ENCODE measurements at places on chromosomes 1 and 21.

DNA sequence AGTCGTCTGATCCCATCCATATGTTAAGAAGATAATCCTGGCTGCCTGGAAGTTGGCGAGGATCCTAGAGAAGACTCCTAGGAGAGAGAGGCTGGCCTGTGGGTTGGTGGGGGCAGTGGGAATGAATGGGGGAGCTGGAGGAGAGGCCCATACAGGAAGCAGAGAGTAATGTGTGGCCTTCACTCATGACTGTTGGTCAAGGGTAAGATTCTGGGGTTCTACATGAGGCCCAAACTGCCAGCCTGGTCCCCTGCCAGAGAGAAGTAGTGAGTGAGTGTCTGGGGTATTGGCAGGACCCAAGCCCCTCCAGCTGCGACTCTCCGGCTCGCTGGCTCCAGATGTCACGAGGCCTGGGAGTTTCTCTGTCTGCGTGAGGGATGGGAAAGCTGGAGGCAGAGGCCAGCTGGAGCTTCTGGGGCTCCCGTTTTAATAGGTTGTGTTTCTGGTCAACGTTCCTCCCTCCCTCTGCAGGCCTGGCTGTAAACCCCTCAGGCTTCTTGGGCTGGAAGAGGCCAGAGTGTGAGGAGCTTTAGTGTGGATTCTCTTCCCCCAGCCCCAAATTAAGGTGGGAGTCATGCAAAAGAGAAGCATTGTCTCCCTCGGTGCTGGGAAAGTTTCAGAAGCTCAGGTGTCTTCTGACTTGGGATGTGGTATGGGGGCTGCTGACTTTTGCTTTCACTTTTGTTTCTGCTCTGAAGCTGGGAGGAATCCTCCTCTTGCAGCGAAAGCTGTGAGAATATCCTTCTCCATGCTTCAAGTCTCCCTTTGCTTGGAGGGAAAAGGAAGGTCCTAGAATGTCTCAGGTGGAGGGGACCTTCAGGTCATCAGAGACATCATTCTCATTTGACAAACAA lies 2.6 kb downstream of the TMEM51 start:
- no peak for DNase-seq

GRCh38 chr21:45788198-45788597 lies 144.7 kb downstream of the PCBP3 start:
- DNase-seq = no peak

DNA sequence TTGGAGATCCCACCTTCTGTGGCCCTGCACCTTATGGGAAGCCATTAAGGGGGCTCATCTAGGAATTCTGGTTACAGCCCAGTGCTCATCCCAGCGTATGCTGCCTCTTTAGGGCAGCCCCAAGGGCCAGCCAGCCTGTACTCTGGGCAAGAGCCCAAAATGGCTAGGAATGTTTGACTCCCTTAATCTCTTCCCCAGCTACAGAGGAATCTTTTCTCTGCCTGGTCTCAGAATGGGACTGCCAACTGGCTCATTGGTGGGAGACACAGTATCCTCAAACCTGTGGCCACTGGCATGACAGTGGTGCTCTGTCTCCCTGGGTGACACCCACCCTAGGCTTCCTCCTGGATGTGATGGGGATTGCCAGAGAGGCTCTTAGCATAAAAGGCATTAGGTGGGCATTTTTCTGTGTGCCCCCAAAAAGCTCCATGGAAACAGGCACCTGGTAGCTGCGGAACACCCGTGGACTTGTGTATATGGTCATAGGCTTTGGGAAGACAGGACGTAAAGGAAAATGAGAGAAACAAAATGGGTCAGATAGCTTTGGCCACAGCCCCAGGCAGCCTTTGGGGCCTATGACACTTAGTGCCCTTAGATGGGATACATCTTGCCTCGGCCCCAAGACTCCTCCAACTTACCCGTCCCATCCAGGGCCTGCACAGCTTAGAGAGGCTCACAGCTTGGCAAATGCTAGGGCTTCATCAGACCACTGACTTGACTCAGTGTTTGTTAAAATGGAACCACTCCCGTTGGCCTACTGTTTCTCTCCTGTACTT lies 6.9 kb downstream of the TMEM81 start:
- DNase-seq = no peak

- no peak for DNase-seq
These were observed 63.1 kb downstream of the ZNF281 start for GRCh38 chr1:200346700-200347099.

DNA sequence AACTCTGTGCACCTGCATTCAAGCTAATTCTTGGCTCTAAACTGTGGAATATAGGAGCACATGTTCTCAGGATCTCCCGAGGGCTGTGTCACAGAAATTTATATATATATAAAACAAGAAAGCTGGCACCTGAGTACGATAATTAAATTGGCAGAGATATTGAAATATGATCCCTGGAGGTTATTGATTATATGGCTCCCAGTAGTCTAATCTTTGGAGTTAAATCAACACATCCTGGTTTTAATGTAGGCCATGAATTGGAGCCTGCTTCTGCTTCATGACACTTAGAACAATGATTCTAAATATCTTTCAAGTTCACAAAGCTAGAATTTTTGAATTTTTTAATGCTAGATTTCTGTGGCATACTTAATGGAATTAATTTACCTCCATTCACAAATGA lies 84.3 kb downstream of the CTH start:
- DNase-seq = no peak

DNA sequence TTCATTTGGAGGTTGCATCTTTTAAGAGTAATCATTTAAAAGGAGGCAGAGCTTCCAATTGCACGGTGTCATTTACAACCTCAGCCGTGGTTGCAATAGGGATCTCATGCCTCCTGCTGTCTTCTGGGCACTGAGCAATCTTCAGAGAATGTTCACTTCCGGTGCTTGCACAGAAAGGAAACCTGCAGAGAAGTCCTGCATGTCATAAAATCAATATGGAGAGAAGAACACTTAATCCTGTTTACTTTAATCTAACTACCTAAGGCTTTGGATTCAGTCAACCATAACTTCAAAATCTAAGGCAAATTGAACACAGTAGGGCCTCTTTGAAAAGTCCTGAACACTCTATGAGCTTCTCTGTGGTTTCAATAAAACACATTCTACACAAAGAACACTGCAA lies 11.3 kb upstream of the MAP10 start:
- DNase-seq = no peak

GRCh38 chr1:192706936-192707335 lies 71.0 kb downstream of the RGS13 start:
- no peak for DNase-seq

DNA sequence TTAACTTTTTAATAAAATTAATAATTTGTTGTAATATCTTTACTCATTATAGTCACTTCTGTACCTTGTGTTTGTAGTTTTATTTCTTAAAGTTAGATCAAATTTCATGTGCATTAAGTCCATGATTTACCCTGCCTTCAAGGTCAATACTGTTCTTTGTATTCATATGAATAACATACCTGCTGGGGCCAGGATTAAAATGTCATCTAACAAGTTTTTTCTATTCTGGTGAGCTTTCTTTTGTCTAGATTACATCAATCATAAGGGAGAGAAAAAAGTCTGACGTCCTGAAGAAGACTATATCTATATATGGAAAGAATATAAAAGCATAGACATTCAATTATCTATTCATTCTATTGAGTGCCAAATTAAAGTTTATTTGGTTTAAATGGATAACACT lies 232.6 kb downstream of the COL11A1 start:
- no peak for DNase-seq

DNA sequence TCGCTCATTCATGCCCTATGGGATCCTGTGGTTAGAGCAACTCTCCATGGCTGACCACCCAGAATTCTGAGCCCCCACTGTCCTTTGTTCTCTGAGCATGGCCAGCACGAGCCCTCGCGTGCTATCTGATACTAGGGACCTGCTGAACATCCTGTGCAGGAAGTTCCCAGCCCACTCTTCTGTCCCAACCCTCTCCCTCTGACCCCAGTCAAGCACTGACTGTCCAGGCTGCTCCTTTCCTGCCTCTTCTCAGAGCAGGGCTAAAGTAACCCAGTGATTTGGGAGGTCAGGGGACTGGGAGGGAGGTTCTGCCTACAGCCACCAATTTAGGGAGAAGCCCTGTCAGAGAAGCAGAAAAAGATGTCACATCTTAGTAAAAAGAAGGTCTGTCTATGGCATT lies 21.2 kb downstream of the CYP4B1 start:
- no peak for DNase-seq

GRCh38 chr21:34592120-34592955 lies 22.6 kb downstream of the RCAN1 start:
- DNase-seq = no peak

- DNase-seq = no peak
These were observed 380.7 kb downstream of the MATN1 start for GRCh38 chr1:30342535-30343141.

GRCh38 chr1:198778049-198778448 lies 139.2 kb downstream of the PTPRC start:
- DNase-seq = no peak

- peak; percentile 33 for DNase-seq
These were observed 12.6 kb downstream of the METTL13 start for GRCh38 chr1:171794085-171794484.

Measured in stimulated activated CD4-positive, alpha-beta T cell treated with anti-CD3 and anti-CD28 coated beads, Interleukin-12 subunit alpha, Interleukin-12 subunit beta, amount 100 ng/mL, for 48 hours (primary cell).